ENCODE measurements at places on chromosomes 1 and 21.

GRCh38 chr1:164787834-164788231 is 228.8 kb downstream of the PBX1 start:
- no peak for DNase-seq

DNA sequence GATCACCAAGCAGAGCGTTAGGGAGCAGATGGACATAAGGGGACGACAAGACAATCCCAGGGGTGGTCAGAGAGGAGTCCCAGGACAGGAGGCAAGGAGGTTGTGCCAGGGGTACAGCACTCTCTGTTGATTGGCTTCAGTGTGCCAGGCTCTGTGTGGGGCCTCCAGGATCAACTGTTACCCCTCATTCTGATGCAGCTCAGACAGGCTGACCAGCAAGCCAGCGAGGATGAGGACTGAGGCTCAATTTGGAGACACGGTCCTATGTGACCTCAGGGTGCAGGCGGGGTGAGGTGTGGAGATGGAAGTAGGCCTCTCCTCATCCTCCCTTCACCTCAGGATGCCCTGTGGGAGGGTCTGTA is 4.0 kb downstream of the HYI start:
- DNase-seq, result no peak

DNA sequence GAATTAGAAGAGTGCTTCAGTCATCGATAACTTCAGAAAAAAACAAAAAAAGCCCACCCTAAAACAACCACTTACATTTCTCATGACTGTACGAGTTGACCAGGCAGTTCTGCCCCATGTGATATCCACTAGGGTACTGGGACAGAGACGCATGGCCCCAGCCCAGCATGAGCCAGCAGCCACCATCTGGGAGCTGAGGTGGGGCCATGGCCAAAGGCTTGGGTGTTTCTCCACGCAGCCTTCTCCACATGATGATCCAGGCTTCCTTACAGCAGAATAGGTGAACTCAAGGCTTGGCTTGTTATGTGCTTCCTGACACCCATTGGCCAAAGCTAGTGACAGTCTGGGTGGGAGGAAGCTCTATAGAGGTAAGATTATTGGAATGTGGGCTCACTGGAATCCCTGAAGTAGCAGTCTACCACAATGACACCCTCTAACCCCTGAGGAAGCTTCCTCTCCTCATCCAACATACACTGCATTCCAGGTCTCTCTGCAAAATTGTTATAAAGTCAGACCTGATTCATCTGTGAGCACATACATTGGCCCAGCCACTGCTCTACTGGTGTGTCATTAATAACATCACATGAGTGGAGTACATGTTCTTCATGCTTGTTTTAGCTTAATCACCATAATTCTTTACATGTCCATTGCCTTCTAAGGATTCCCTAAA is 66.3 kb upstream of the NTPCR start:
- no peak for DNase-seq

DNA sequence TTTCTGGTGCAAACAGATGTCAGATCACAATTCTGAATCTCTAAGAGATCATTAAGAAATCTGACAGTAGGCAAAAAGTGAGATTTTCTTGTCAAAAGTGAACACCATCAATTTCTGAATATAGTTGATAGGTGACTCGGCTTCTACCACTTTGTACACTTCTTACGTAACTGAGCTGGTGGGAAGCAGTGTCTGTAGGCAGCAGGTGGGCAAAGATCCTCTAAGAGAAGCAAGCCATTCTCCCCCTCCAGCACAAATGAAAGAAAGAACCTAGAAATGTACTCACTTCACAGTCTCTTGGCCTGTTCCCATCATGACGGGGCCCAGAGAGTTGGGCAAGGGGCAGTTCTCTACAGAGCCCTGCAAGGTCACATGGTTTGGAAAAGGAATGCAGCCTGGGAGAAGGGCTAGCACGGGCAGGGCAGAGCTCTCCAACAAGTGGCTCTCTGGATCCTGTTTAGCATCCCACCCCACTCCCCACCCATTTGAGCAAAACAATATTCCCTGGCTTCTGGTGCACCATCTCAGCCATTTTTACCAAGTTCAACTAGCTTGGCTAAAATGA is 412.6 kb downstream of the LTN1 start:
- peak; percentile 13 for DNase-seq

- DNase-seq, result no peak
Observed at GRCh38 chr1:203044546-203045250, 18.4 kb downstream of the PPFIA4 start.

DNA sequence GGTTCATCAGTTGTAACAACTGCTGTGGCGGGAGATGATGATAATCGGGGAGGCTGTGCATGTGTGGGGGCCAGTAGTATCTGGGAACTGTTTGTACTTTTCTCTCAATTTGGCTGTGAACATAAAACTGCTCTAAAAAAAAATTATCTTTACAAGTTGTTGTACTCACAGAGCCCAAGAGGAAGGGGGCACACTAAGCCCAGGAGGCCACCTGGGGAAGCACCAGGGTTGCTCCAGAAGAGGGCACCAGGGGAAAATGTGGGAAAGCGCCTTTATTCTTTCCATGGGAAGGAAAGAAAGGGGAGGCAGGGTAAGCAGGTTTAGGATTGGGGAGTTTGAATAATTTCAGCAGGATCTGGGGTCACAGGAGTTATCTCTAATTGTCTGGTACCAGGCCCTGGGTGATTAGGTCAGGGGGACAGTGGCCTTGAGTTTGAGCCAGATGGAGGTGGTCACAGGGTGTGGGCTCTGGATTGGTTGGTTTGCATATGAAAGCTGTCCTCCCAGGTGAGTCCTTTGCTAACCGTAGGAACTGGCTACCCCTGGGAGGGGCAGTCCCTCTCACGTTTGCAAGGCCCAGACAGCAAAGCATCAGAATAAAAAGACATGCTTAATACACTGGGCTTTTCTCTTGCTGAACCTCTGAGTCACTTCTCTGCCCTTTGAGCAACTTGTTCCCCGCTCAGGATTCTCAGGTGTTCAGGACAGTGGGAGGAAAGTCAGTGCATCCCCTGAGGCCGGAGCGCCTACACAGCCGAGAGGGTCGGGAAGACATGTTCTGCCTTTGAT is 11.2 kb downstream of the MYOC start:
- no peak for DNase-seq

- DNase-seq, result no peak
Observed at GRCh38 chr1:20139776-20140612, 871 bp downstream of the PLA2G2F start.

DNA sequence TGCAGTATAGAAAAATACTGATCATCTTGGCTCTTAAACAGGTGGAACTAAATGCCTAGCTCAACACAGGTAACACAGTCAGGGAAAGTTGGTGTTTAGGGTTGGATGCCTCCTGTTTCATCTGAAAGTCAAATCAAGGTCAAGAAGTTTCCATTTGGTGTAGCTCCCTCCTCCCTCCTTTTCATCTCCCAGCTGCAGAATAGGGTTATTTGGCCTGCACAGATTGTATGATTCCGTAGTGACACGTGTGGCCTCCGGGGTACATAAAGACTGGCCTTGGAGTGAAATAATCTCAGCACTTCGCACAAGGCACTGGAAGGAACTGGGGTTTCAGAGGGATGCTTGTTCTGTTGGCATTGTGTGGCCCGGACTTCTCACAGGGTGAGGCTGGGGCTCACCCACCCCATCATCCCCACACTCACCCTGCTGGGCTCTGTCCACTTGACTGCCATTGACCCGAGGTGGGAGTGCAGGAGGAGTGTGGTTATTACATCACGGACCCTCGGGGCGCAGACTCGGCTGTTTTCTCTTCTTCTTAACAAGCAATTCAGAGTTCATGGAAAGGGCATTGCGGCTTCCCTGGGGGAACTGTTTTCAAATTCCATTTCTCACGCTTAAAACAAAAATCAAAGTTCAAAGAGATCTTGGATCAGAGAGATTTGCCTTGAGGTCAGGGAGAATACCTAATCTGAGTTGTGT is 18.4 kb downstream of the IGSF5 start:
- no peak for DNase-seq
